ENCODE measurements at places on chromosomes 2 and 18.

DNA sequence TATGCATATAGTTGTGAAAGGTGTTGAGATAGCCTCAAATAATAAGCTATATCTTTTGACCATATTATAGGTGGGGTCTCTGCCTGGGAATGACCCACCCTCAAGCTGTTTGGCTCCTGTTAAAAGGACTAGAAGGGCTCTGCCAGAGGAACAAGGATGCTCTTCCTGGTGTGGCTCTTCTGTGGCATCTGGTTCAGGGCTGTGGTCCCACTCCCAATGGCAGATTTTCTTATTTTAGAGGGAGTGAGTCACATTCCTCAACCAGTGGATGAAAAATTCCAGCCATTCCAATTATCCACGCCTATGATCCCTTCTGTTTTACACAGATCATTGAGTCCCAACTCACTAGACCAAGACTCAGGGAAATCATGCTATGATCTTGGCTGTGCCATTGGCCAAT is 119.9 kb downstream of the PARD3B start:
- no peak for DNase-seq

DNA sequence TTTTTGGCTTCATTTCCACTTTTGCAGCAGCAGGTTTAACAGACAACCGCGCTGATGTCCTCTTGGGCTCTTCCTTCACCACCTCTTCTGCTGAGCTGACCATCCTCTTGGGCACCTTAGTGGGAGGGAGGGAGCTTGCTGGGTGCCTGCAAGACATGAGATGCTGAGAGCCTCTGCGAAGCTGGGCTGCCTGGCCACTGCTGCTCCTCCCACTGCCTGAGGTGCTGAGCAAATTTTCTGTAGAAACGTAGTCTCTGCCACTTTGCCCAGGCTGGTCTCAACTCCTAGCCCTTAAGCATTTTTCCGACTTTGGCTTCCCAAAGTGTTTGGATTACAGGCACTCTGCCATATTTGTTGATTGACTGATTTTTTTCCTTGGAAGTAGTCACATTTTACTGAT is 422.2 kb upstream of the MC4R start:
- no peak for DNase-seq

DNA sequence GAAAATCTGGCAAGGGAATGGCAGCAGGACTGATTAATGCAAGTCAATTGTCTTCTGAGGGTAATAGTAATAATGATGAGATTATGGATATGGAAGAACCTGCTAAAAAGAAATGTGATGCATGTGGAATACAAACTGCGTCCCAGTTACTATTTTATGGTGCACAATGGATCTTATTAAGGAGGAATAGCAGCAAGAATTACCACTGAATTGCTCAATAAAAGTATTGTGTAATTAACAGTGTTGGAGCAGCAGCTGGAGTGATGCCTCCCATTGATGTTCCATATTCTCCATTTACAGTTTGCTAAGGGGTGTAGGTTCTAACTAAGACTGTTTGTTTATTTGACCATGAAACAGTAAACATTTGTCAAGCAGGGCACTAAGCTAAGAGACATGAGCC is 167.9 kb downstream of the HRH4 start:
- DNase-seq = no peak

DNA sequence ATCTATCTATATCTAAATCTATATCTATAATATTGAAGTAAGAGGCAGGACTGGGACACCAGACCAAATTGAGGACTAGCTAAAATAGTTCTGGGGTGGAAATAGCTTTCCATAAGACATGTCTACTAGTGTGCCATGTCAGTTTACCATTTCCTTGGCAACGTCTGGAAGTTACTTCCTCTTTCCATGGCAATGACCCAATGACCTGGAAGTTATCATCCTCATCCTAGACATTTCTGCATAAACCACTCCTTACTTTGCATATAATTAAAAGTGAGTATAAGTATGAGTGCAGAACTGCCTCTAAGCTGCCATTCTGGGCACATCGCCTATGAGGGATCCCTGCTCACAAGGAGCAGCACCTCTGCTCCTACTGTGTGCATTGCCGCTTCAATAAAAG is 734.0 kb upstream of the GCFC2 start:
- no peak for DNase-seq

GRCh38 chr2:218564056-218564455 is 4.1 kb downstream of the USP37 start:
- no peak for DNase-seq

- DNase-seq = no peak
These were observed 7.4 kb upstream of the VRK2 start for GRCh38 chr2:58039170-58039611.

GRCh38 chr2:189213250-189213649 is 33.7 kb upstream of the COL5A2 start:
- no peak for DNase-seq

DNA sequence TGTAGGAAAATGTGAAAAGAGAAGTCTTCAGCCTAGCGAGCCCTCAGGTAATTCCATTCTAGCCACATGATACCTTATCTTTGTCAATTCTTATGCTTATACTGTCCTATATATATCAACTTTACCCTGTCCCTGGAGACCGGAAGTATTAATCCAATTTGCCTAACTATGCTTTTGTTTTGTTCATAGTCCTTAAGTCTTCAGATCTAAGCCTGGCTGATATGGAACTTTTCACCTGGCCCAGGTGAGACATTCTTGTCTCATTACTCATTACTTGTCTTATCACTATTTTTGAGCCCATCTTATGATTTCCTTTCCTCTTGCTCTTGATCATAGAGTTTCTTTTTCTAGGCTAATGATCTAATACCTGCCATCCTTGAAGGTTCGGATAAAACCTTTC is 194.1 kb upstream of the FANCL start:
- DNase-seq = no peak

DNA sequence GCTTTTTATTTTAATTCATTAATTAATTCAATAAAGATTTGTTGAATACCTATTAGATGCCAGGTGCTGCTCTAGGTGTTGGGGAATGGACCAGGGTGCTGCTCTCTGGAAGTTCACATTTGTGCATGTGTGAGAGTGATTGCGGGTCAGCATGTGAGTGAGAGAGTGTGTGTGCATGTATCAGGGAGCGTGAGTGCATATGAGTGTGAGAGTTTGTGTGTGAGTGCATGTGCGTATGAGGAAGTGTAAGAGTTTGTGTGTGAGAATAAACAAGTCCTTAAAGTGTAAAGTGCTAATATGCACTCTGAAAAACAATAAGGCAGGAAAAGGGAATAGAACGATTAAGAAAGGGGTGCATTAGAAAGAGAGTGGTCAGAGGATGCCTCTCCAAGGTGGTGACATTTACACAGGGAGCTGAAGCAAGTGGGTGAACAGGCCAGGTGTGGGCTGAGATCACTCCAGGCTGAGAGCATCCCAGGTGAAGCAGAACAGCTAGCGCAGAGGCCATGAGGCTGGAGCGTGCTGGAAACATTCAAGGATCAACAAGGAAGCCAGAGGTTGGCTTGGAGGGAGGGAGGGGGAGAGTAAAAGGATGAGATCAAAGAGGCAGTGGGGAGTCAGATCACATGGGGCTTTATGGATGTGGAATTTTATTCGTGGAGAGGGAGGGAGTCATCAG is 50.5 kb upstream of the SLC1A4 start:
- no peak for DNase-seq
